Erythroblast (primary cell): ENCODE measurements at places on chromosomes 11 and 22.

GRCh38 chr11:86952221-86952875, 2.8 kb downstream of the FZD4 start:
- no peak for DNase-seq

- DNase-seq, result no peak
These were observed 215 bp downstream of the ZNRF3 start for GRCh38 chr22:28883657-28883916.

DNA sequence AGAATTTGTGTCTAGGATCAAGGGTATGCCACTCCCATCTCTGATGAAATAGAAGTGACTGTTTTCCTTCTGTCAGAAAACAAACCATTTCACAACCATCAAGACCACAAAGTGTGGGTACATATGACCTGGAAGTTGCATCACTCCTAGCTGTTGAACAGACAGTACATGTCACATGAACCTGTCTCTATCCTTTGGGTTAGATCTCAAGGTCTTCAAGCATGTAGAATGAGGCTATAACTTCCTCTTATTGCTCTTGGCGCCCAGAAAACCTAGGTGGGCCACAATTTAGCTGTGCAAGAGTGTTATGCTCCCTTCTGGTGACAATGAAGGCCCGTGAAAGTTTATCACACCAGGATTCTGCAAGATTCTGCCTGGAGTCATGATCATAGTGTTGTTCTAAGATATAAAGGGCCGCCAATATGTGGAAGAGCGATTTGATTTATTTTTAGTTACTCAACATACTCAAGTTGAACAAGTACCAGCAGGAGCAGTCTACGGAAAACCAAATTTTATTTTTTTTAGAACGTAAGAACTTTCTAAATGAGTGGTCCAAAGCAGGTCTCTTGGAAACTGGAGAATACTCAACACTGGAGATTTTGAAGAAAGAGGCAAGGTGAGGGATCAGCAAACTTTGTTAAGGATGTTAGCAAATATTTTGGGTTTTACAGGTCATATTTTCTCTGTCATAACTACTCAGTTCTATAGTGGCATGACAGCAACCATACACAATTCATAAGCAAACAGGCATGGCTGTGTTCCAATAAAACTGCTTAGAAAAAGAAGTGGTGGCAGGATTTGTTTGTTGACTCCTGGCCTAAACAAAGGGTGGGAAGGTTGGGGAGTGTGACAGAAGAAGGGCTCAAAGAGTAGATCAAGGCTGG, 101.8 kb downstream of the USP35 start:
- peak; percentile 35 for DNase-seq

GRCh38 chr11:27694992-27695391, 5.3 kb downstream of the BDNF start:
- DNase-seq, result peak; percentile 2

DNA sequence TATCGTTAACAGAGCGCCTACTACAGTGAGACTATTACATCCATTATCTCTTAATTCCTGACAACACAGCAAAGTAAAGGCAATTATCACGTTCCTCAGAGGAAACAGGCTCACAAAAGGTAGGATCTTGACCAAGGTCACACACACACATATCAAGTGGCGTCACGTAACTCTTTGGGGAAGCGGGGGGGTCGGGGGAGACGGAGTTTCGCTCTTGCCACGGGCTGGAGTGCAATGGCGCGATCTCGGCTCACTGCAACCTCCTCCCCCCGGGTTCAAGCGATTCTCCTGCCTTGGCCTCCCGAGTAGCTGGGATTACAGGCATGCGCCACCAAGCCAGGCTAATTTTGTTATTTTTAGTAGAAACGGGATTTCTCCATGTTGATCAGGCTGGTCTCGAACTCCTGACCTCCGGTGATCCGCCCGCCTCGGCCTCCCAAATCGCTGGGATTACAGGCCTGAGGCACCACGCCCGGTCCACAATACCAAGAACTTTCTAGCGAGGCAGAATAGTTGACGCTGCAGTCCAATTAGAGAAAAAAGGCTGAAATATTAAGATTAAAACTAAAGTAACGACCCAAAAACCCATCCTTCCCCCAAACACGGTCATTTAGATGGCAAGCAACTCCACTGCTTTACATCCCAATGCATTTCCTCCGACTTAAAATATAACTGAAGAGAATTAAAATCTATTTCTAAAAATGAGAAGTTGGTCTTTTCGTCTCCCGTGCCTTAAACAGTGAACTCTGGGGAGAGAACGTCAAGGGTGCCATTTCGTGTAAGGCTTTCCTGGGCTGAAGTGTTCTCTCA, 1.2 kb downstream of the DDX17 start:
- DNase-seq, result peak; percentile 84

- DNase-seq, result no peak
These were observed 14.6 kb downstream of the SLC43A1 start for GRCh38 chr11:57500926-57501325.

DNA sequence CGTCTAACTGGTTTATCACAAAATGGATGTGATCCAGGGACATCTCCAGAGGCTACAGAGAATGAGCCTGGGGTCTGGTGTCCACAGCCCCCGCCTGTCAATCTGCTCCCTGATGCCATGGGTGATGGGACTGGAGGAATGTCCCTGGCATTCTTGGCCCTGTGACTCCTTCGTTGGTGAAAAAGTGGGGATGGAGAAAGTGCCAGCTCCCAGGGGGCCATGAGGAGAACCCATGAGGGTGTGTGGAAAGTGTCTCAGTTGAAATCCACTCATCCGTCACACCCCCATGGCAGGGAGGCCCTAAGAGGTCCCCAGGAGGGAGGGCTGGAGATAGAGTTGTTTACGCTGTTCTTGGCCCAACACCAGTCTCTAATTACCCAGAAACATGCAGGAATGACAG, 322.0 kb downstream of the CTTN start:
- DNase-seq, result no peak

DNA sequence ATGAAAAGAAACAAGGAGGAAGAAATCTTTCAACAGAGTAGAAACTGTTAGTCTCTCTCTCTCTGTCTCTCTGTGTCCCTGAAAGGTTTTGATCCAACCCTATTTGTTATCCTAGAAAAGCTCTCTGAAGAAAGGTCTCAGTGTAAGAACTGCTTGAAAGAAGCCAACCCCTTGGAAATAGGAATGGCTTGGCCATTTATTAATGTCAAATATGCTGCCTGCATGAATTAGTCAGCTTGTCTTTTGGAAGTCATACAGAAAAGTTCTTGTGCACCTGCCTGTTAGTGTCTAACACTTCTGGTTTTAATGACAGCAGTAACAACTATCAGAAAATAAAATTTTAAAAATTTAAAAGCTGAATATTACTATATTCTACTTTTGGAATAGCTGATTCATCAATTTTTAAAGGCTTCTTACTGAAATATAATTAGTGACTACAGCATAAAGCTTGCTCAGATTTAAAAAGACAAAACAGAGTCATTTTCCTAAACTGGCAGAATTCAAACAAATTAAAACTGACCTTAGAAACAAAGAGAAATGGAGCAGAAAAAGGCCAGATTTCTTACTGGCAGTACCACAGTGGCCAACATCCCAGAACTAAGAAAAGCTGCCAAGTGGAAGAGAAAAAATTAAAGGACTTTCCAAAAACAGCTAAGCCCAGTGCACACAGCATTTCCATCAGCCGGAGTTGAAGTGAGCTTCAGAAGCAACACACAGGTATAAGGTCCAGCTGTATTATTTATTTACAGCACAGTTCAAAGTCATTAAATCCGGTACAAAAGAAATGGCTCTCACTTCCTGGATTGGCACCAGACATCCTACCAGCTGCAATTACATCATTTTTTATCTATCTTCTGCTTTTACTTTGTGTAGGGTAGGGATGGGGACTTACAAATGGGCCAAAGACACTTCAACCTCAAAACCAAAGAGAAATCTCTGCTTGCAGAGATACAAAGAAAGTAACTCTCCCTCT, 76.3 kb downstream of the PRCP start:
- no peak for DNase-seq

GRCh38 chr11:73585834-73586575, 11.9 kb downstream of the FAM168A start:
- DNase-seq, result no peak

- DNase-seq, result no peak
These were observed 40.5 kb upstream of the DDI1 start for GRCh38 chr11:103995896-103996295.

DNA sequence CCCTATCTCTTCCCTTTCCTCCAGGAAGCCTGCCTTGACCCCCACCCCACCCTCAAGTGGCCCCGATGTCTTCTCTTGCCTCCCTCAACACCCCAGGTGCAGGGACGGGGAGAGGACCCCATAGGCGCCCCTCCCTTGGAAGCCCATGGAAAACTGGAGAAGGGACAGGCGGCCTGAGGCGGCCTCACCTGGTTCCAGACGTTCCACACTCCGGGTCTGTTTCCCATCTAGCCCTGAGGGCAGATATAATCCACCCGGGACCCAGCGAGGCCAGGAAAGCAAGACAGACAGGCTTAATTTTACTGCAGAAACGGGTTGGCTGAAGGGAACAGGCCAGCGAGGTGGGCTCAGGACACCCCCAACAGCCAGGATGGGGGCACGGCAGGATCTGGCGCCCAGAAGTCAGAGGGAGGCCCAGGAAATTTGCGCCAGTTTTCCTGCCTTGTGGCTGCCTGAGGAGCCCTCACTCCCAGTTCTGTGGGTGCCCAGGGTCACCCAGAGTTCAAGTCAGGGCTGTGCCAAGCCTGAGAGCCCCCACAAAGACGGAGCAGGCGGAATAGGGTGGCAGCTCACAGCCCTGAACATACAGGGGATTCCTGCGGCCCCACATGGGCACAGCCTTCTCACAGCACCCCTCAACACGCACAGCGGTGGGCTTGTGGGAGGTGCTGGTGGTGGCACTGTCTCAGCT, 3.0 kb upstream of the SIGIRR start:
- DNase-seq, result no peak

DNA sequence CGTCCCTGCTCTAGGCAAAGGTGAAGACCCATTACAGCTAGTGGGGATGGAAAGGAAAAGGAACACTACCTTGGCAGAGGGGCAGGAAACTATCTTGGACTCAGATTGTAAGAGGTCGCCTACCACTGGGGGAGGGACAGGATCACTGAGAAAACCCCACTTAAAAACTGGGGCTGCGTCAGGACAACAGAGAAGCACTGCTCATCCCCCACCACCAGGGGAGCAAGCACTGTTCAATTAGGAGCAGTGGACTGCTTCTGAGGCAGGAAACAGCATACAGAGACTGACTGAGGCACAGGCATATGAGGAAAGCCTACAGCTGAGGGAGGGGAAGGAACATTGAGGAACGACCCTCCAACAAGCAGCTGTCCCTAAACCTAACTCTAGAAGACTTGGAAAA, 20.8 kb upstream of the DLAT start:
- DNase-seq, result peak; percentile 32

- no peak for DNase-seq
These were observed 17.4 kb downstream of the LUZP2 start for GRCh38 chr11:24514219-24514594.

- DNase-seq, result peak; percentile 23
These were observed 20.1 kb downstream of the OVOL1 start for GRCh38 chr11:65806979-65807378.

DNA sequence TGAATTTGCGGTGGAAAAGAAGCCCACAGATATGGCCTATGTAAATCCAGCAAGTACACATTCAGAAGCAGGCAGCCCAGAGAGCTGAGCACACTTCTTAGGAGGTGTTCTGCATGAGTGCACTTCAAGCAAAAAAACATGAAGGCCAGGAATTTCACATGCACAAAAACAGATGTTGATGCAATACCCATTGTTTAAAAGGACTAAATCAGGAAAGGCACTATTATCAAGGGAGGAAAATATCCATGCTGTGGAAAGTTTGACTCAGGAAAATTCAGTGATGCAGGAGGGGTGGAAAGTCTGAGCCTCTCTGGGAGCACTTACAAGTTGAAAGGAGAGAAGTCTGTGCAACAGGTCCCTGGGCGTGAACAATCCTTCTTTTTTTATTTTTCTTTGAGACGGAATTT, 15.8 kb upstream of the CARS1 start:
- DNase-seq, result no peak

DNA sequence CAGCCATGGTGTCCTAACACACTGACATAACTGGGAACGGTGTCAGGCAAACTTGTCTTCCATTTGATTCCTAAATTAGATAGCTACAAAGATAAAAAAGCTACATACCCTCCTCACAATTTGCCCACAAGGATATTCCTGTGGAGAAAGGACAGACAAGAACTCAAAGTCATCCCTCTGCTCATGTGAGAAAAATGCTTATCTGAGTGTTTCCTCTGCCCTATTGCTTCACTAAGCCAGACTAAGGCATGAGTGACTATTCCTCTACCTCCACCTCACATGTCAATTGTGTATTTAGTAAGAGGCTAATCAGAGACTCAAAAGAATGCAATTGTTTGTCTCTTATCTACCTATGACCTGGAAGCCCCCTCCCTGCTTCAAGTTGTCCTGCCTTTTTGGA, 247.7 kb downstream of the DDX10 start:
- no peak for DNase-seq

DNA sequence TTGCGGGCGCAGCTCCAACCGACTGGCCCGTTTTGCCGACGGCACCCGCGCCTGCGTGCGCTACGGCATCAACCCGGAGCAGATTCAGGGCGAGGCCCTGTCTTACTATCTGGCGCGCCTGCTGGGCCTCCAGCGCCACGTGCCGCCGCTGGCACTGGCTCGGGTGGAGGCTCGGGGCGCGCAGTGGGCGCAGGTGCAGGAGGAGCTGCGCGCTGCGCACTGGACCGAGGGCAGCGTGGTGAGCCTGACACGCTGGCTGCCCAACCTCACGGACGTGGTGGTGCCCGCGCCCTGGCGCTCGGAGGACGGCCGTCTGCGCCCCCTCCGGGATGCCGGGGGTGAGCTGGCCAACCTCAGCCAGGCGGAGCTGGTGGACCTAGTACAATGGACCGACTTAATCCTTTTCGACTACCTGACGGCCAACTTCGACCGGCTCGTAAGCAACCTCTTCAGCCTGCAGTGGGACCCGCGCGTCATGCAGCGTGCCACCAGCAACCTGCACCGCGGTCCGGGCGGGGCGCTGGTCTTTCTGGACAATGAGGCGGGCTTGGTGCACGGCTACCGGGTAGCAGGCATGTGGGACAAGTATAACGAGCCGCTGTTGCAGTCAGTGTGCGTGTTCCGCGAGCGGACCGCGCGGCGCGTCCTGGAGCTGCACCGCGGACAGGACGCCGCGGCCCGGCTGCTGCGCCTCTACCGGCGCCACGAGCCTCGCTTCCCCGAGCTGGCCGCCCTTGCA, 1.0 kb downstream of the FJX1 start:
- DNase-seq, result peak; percentile 82

DNA sequence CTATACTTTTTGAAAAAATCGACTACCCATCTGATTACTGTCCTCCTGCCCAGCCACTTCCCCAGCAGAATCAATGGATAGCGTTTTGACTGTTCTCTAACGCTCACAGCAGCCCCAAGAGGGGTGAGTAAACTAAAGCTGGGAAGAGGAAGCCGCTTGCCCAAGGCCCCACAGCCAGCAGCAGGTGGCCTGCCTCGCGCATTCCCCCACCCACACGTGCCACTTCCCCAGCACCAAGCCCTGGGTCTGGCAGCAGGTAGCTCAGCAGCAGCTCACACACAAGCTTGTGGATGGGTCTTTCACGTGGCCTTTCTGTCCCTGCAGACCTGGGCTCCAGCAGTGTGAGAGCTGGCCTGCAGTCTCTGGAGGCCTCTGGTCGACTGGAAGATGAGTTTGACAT, 34.3 kb downstream of the TOM1 start:
- no peak for DNase-seq

GRCh38 chr22:44067901-44068300, 43.8 kb downstream of the PARVB start:
- no peak for DNase-seq
